ENCODE measurements at places on chromosomes 1 and 21. TPM values are rescaled to one million over a fixed set of nuclear protein-coding genes. Genes with fewer than 3 reads are reported as not detected.

- H3K36me3 ChIP-seq, result no peaks in the 10 kb centered on the region
- DNase-seq, result peak; percentile 46
- H3K4me3 ChIP-seq, result no peak overlapping the region
- H3K4me1 ChIP-seq, result no peaks in the 10 kb centered on the region
- no peak overlapping the region for H3K27ac ChIP-seq
- no peaks in the 10 kb centered on the region for H3K27me3 ChIP-seq
Observed at GRCh38 chr1:29620631-29621030, 384.3 kb downstream of the PTPRU start.

DNA sequence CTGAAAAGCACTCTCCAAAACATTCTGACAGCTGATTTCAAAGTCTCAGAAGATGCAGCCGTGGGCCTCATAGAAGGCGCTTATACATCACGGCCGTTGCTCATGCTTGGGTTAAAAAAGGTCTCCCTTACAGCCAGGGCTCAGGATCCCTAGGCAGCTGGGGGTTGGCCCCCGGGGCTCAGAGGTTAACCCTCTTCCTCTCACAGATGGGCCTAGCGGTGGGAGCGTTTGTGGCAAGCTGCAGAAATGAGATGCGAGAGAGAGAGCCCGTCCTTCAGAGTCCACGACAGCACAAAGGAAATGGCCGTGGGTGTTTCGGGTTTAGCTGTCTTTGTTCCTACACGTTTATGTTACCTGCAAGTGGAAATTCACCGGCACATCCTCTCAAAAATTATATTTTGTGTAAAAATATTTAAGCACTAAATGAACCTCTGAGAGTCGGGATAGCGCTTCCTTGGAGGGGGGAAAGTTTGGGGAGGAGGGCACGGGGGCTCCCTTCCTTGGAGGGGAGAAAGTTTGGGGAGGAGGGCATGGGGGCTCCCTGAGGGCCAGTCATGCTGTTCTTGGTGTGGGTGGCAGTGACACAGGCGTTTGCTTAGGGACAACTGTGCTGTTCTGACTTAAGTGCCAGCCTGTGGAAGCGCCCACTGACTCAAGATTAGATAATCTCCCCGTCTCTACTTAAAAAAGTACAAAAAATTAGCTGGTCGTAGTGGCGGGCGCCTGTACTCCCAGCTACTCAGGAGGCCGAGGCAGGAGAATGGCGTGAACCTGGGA is 20.5 kb upstream of the PRDM15 start:
- no peak overlapping the region for H3K4me3 ChIP-seq
- no peak for DNase-seq
- H3K36me3 ChIP-seq, result no peaks in the 10 kb centered on the region
- no peaks in the 10 kb centered on the region for H3K27me3 ChIP-seq
- H3K27ac ChIP-seq, result no peak overlapping the region

GRCh38 chr1:168845140-168845539 is 116.1 kb upstream of the DPT start:
- no peaks in the 10 kb centered on the region for H3K4me1 ChIP-seq
- H3K27ac ChIP-seq, result no peak overlapping the region
- H3K36me3 ChIP-seq, result no peaks in the 10 kb centered on the region
- no peak overlapping the region for H3K4me3 ChIP-seq
- no peak for DNase-seq

GRCh38 chr1:74690909-74691308 is 17.3 kb upstream of the ERICH3 start:
- no peaks in the 10 kb centered on the region for H3K36me3 ChIP-seq
- no peak for DNase-seq
- no peak overlapping the region for H3K27ac ChIP-seq
- H3K27me3 ChIP-seq, result no peaks in the 10 kb centered on the region

DNA sequence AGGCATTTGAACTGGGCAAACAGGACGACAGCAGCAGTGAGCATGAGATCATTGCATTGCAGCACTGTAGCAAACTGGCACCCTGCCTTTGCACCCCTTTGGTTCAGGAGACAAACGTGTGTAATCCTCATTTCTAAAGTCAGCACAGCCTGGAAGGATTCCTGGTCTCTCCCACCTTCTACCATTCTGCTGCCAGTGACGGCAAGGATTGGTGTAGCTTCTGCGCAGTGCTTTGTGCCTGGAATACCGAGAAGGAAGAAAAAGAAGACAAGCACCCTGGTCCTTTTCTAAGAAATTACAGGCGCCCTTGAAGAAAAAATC is 805.3 kb downstream of the USP25 start:
- no peaks in the 10 kb centered on the region for H3K27me3 ChIP-seq
- no peaks in the 10 kb centered on the region for H3K36me3 ChIP-seq
- H3K4me3 ChIP-seq, result peak overlapping the region; percentile 47
- peak overlapping the region; percentile 88 for H3K27ac ChIP-seq
- peak; percentile 92 for DNase-seq

GRCh38 chr1:76547916-76548315 is 319.4 kb upstream of the ST6GALNAC5 start:
- no peaks in the 10 kb centered on the region for H3K36me3 ChIP-seq
- no peaks in the 10 kb centered on the region for H3K4me1 ChIP-seq
- H3K4me3 ChIP-seq, result no peak overlapping the region
- no peaks in the 10 kb centered on the region for H3K27me3 ChIP-seq

GRCh38 chr1:3433596-3434320 is 20.7 kb upstream of the ARHGEF16 start:
- no peak overlapping the region for H3K27ac ChIP-seq
- no peak for DNase-seq
- H3K4me3 ChIP-seq, result no peak overlapping the region
- no peaks in the 10 kb centered on the region for H3K4me1 ChIP-seq
- H3K27me3 ChIP-seq, result no peaks in the 10 kb centered on the region

DNA sequence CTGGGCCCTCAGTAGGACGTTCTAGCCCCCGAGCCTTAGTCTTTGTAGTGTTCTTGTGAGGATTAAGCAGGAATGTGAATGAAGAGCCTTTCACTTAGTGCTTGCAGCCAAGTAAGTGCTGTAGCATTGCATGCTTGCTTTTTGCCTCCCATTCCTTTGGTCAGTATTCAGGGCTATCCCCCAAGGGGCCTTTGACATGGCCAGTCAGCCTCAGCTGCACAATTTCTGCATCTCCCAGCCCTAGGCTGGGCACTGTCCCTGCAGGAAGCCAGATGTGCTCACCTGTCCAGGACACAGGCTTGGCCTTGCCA is 30.5 kb downstream of the SOX13 start:
- peaks cover 78% of the 10 kb centered on the region for H3K4me1 ChIP-seq
- no peak overlapping the region for H3K27ac ChIP-seq
- no peak for DNase-seq
- no peaks in the 10 kb centered on the region for H3K36me3 ChIP-seq
- H3K4me3 ChIP-seq, result no peak overlapping the region

TXNIP gene
- 1,858 TPM for total RNA-seq

SASS6 gene
- 3.4 TPM for total RNA-seq

CDC7 gene
- total RNA-seq, result 3.4 TPM

OR2L2 gene
- 0.25 TPM for total RNA-seq

COL11A1 gene
- total RNA-seq, result not detected

Measured in vagina (tissue), 2 donors.